ENCODE measurements at places on chromosomes 7 and 10.

- no peak for DNase-seq
Observed at GRCh38 chr10:89591796-89592271, 53.2 kb downstream of the PANK1 start.

DNA sequence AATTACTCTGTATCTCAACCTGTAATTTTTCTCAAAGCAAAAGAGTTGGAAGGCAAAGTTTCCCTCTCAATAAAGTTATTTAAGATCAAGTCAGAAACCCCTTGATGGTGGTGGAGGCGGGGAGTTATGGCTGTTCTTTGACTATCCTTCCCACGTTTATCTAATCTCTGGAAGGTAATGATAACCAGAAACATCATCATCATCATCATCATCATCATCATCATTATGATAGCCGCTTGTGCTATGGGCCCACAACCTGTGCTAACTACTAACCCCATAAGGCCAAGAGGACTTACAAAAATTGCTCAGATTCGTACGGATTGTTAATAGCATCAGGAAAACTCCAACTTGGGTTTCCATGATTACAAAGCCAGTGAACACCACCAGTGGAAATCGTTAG is 502.3 kb downstream of the SH2D4B start:
- DNase-seq = no peak

DNA sequence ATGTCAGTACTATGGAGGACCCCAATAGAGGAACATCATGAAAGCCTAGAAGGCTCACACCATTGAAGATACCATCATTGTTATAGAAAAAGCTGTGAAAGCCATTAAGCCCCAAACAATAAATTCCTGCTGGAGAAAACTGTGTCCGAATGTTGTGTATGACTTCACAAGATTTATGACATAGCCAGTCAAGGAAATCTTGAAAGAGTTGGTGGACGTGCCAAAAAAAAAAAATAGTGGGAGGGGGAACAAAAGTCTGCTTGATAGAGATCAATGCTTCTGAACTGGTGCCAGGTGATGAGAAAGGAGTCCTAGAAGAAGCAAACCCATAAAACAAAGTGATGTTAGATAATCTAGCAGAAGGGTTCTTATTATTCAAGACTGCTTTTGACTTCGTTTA is 41.2 kb downstream of the RALA start:
- DNase-seq = no peak

DNA sequence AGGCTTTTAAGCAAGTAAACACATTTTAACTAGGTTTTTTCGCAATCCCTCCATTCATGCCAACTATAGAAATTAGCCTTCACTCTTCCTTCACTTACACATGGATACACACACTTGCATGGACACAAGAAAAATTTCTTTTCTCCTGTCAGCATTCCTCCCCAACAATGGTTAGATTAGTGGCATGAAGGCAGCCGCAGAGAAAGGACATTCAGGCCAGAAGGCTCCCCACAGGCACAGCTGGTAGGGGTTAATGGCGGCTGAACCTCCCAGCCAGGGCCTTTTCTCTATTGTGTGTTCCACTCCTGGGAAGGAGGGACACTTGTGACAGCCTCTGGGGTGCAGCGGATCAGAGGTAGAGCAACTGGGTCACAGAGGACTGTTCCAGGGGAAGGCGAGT is 255.0 kb upstream of the SP8 start:
- DNase-seq = no peak

- DNase-seq = no peak
Observed at GRCh38 chr10:48773580-48773979, 88.9 kb downstream of the WDFY4 start.

- no peak for DNase-seq
Observed at GRCh38 chr7:135147341-135147898, 452 bp upstream of the TMEM140 start.

DNA sequence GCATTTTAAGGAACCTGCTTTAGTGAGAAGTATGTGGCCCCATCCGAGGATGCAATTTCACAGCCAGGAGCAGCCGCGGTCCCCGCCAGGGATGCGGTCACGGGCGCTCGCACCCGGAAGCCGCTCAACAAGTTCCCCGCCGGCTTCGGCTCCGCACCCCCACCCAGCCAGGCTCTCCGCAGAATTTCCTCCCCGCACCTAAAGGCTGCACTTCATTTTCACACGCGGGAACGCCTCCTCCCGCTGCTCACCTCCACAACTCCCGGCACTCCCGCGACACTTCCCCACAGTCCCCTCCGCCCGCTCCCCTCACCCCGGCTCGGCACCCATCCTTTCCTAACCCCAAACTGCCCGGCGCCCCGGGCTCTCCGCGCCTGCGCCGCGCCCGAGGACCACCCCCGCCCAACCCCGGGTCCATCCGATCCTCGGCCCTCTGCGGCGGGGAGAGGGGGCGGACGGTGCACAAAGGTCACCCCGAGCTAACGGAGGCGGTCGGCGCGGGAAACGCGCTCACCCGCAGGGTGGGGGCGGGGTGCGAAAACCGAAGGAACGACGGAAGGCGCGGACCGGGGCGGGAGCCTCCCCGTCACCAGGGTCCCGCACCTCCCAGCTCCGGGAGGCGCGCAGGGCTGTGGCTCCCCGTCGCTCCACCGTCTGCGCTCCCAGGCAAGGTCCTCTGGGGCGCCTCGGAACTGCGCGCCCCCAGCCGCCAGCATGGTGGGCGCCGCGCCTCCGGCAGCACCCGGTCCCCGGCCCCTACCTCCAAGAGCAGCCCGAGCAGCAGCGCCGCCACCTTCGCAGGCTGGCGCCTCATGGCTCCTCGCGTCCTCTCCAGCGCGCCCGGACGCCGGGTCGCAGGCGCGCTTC is 558 bp downstream of the VOPP1 start:
- DNase-seq = no peak

DNA sequence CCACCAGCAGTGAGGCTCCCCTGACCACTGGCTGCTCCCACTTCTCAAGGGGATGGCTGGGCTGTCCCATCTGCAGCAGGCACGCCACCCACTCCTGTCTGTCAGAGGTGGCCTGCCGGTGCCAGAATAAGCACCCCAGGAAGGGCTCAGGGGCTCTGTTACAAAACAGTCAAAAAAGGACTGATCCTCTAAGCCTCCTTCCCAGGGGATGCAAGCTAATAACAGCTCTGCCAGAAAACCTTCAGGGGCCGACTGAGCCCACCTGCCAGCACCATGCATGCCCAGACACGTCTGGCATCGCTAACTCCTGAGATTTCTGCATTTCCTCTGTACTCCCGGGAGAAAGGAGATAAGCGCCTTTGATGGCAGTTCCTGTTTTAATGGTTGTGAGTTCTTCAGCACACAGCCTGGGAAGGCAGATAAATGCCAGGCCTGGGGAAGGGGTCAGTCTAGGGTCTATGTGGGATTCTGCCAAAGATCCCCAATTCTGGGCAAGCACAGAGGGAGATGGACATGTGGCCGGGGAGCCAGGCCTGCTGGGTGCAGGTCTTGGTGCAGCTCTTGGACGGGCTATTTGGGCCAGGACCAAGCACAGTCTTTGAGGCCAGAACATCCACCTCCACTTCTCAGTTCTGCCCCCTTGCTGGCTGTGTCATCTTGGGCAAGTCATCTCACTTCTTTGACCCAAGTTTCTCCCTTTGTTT is 128.4 kb downstream of the ARHGAP22 start:
- DNase-seq = no peak

- DNase-seq = no peak
Observed at GRCh38 chr7:135731-136645, 56.4 kb upstream of the FAM20C start.

DNA sequence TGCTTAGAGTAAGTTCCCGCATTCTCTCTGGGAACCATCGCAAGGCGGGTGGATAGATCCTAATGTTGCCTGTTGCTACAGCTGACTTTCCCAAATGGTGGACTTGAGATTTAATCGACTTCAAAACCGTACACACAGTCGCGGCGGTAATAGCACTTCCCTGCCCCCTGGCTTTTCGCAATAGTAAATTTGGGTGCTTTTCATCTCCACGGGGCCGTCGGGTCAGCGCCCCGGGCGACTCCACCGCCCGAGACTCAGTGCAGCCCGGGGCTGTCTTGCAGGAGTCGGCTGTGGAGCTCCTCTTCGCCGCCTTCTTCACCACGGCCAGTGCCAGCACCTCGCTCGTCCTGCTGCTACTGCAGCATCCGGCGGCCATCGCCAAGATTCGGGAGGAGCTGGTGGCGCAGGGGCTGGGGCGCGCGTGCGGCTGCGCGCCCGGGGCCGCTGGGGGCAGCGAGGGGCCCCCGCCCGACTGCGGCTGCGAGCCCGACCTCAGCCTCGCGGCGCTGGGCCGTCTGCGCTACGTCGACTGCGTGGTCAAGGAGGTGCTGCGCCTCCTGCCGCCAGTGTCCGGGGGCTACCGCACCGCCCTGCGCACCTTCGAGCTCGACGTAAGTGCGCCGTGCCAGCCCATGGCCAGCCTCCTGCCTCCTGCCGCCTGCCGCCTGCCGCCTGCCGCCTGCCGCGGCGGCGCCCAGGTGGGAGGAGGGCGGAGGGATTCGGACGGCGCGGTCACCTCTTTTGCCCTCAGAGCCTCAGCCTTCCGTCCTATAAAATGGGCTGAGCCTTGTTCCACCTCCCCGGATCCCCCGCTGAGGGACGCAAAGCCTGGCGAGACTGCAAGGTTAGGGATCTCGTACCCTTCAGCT is 5.3 kb downstream of the CYP26C1 start:
- no peak for DNase-seq

DNA sequence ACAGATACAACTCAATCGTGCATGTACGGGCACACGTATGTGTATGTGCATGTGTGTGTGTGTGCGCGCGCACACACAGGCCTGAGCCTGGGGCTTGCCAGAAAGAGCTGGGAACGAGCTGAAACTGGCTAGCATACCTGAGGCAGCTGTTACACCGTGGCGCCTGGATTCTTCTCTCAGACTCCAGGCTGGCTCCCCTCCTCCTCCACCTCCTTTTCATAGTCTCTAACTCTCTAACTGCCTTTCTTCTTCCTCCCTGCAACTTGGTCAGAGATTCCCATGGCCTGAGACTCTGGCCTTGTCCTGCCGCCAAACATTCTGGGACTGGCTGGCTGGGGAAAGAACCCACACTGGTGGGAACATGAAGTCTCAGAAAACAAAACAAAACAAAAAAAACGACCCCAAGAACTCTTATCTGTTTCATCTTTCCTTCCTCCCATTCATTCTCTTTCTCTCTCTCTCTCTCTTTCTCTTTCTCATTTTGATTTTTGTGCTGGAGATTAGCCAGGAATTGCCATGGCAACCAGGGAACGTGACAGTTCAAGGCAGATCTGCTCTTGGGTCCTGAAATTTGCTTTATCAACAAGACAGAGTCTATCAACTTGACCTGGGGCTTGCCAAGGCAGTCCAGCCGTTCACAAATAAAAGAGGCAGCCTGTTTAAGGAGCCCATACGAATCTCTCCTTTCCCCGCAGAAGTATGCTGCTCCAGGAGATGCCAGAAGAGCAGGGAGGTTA is 76.8 kb upstream of the SEM1 start:
- DNase-seq = no peak

GRCh38 chr7:149289856-149290255 is 27.9 kb downstream of the ZNF783 start:
- no peak for DNase-seq

DNA sequence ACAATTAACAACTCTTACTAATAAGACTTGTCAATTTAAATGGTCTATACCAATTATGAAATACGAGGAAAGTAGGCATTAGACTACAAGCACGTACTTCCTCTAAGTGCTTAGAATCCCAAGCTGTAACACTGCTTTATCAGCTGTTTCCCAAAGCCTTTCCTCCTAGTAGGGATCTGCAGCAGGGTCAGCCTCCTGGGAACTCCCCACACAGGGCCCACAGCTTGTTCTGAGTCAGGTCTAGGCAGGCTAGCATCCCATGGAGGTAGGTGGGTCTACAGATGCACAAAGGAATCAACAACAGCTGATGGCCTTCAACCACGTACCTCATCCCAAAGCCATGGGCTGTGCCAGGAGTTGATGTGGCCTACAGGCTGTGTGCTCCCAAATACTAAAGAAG is 14.7 kb downstream of the MMS19 start:
- no peak for DNase-seq

- no peak for DNase-seq
Observed at GRCh38 chr7:43509906-43510305, 73.0 kb upstream of the STK17A start.

- no peak for DNase-seq
Observed at GRCh38 chr10:102157224-102157623, 5.0 kb downstream of the NOLC1 start.
